ENCODE measurements at places on chromosomes 3 and 15.
A peak's percentile ranks its signal among the peaks of the same experiment; 100 is the strongest.

- no peak for DNase-seq
These were observed 56.5 kb upstream of the NTRK3 start for GRCh38 chr15:88312941-88313579.

DNA sequence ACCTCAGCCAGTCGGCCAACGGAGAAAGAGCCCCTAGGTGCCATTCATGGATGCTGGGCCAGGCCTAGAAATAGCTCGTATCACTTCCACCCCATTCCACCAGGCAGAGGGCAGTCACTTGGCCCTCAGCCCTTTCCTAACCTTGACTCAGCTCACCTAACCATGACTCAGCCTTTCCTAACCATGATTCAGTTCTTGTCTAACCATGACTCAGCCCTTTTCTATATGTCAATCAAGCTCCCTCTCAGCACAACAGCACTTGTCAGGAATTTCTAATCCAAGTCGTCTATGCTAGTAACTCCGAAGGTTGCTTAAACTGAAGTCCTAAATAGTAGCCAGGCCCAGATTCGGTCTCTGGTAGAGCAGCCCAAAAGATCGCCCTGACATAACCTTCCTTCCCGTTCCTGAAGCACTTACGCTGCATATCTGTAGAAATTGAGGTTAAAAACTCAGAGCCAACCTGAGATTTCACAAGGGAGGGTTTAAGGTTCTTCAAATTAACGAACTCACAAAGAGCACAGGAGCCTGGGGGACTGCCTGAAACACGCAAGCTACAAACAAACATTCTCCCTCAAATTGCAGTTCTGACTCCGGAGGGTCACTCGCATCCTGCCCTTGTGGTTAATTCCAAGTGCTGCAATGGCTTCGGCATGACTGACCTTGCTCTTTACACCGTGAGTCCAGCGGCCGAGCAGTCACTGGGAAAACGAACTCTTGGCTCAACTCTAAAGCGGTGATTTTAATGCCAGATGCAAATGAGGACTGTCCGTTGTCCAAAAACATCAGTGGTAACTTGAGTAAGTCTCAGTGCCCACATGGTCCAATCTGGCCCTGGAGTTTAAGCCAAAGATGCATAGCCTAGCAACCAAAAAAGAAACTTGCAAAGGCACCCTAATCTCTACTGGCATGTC is 99.9 kb downstream of the ADAMTS17 start:
- peak; percentile 37 for DNase-seq

DNA sequence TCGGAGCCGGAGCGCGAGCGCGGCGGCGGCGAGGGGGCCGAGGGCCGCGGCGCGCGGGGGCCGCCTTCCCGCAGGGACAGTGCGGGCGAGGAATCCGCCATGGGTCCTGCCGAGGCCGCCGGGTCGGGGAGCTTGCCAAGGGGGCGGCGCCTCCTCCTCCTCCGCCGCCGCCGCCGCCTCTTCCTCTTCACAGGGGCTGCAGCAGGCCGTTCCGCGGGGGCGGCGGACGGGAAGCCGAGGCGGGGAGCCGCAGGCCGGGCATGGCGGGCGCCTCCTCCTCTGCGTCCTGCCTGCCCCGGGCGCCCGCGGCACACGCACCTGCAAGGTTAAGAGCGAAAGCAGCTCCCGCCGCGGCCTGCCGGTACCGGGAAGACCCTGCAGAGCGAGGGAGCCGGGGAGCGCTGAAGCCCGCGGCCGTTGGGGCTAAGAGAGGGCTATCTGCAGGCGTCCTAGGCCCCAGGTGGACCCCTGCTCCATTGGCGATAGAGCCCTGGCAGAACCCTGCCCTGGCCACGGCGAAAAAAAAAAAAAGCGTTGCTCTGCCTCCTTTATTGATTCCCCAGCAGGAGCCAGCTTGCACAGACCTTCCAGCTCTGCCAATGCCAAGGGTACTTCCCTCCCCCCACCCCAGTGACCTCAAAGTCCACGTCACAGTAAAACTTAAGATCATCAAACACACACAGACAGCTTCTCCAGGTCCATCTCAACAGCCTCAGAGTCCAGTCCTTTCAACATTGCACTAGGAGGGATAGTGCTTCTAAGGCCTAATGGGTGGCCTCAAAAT is at the start of gene LYSMD2:
LYSMD2 (minus strand) TSS at position 134 of the 784 bp plus-strand sequence; CDS start at position 101, 33 bp downstream.
- peak; percentile 46 for DNase-seq

DNA sequence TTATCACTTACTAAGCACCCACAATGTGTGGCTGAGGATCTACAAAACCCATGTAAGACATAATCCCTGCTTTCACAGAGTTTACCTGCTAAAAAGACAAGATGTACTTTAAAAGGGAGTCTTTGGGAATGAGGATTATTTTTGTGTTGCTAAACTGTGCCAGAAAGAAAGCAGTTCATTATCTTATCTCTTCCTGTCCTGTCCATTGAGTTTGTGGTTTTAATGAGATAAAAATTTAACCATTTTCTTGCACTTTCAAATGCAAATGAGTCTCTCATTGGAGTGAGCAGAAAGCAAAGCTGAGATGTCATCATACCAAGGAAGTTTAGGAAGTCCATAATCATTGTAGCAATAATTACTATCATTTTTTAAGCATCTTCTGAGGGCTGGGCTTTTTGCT is 231.2 kb upstream of the ADAMTS9 start:
- peak; percentile 68 for DNase-seq

DNA sequence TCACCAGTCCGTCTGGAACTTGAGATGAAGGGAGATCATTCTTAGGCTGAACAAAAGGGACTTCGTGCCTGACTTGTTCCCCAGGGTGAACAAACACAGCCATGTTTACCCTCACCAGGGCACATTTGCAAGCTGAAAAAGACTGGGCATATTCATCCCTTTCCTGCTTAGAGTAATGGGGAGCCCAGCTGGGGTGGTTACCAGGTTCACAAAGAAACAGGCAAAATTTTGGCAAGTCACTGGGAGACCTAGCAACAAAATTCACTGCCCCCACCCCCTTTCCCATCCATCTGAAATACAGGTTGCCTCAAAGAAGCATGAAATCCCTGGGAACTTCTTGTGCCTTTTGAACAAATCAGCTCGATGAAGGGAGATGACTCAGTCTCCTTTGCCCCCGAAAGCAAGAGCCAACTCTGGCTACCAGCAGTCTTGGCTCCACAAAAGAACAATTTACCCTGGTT is 775.0 kb downstream of the SQOR start:
- no peak for DNase-seq

DNA sequence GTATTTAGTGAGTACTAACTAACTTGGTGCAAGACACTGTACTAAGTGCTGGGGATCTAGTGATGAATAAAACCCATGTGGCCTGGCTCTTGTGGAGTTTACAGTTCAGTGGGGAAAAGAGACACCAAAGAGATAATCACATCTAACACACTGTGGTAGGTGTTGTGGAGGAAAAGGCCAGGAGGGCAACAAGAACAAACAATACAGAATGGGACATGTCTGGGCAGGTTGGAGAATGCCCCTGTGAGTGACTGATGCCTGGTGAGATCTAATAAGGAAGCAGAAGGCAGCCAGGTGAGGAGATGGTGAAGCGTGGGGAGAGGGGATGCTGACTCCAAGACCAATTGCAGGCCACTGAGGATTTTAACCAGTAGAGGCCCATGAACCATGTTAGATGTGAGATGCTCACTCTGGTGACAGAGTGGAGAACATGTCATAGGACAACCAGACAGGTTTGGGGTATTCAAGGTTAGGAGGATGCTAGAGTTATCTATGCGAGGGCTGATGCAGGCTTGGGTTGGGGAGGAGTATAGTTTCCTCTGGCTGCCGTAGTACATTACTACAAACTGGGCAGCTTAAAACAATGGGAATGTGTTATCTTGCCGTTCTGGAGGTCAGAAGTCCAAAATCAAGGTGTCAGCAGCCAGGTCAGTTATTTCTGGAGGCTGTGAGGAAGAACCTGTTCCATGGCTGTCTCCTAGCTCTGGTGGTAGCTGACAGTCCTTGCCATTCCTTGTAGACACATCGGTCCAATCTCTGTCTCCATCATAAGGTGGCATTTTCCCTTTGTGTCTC is 81.4 kb downstream of the ARNT2 start:
- DNase-seq, result no peak

GRCh38 chr3:151226825-151227224 is 23.8 kb upstream of the GPR171 start:
- DNase-seq, result no peak

DNA sequence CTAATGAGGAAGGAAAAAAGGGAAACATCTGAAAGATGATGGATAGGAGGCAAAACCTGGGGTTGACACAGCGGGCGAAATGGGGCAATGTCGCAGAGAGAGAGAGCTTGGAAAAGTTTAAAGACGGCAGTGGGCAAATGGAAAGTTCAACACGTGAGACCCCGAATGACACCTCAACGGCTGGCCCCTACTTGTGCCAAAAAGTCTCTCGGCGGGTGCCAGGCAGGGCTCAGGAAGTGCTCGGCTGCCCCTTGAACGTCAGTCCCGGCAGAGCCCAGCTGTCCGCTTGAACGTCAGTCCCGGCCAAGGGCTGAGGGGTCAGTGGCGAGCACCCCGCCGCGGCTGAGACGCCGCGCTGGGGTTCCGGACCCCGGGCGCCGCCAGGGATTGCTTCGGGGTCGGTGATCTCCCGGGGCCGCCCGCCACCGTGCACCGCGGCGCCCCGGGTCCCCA is 658 bp downstream of the EOGT start:
- peak; percentile 66 for DNase-seq

DNA sequence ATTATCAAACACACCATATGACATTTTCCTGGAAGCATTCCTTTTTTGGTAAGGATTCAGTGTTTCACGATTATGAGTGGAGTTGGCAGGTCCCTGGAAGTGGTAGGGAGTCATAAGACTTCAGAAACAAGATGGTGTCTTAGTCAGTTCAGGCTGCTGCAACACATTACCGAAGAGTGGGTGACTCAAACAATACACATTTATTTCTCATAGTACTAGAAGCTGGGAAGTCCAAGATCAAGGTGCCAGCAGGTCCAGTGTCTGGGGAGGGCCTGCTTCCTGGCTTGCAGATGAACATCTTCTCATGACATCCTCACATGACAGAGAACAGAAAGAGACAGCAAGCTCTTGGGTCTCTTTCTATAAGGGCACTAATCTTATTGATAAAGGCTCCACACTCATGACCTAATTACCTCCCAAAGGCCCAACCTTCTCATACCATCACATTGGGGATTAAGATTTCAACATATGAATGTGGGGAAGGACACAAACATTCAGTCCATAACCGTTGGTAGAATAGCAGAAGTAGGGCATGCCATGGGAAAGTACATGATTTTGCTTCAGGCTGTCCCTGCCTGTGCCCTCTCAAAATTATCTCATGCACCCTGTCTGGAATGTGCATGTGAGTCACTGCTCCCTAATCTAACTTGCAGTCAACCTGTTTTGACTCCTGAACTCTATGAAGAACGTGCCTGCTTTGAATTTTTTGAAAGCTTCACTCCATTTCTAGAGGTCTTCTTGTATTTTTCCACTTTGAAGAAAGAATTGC is 72.5 kb downstream of the GTPBP8 start:
- no peak for DNase-seq

GRCh38 chr3:196517162-196517800 is 2.1 kb upstream of the SMCO1 start:
- DNase-seq, result no peak

DNA sequence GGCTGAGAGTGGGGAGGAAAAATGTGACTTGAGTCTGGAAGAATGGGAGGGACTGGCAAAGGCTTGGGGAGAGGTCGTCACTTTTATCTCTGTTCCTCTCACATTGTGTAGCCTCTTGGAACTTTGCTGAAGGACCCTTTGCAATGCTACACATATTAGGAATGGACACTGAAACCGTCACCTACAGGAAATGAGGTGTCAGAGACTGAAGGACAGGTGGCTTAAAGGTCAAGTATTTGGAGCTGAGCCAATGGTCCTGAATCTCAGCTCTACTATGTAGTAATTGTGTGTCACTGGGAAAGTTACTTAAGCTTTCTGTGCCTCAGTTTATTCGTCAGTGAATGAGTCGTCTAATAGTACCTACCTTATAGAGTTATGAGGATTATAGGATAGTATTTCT is 14.7 kb downstream of the MCTP2 start:
- no peak for DNase-seq
